ENCODE measurements at places on chromosomes 4 and X. TPM values are rescaled to one million over a fixed set of nuclear protein-coding genes. Genes with fewer than 3 reads are reported as not detected.
A peak's percentile ranks its signal among the peaks of the same experiment; 100 is the strongest.

DNA sequence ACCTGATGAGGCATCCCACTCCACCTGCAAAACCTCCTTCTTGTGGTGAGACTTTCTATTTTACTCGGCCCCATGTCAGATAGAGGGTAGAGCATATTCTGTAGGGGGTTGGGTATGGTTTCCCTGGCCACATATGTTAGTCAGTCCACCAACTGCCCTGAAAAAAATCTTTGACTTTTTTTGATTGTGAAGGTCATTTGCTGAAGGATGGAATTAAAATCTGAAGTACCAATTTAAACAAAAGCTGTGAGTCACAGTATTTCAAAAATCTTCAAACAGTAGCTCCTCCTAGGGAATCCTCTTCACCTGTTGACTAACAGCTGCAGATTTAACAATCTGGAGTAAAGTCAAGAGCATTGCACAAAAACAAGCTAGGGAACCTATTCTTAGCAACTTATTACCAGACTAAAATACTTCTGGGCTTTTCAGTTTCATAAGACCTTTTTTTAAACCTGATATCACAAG lies 8.0 kb upstream of the CCDC110 start:
- no peak for DNase-seq

GRCh38 chr4:100495074-100495473 lies 22.7 kb downstream of the EMCN start:
- DNase-seq, result no peak

DNA sequence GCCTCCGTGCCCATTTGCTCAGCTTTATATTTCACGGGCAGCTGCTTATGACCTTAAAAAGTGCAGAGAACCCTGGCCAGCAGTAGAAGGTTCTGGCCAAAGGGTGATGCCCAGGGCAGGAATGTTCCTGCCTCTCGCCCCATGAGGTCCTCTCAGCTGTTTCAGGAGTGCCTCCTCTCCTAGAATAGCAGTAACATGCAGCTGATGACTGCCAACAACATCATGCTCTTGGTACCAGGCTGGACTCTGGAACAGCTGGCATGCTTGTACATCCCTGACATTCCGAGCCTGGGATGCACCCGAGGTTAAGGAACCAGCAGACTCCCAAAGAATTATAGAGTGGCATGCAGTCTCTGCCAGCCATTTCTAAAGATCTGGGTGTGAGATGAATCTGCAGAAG lies 11.7 kb upstream of the TENM3 start:
- DNase-seq, result no peak

DNA sequence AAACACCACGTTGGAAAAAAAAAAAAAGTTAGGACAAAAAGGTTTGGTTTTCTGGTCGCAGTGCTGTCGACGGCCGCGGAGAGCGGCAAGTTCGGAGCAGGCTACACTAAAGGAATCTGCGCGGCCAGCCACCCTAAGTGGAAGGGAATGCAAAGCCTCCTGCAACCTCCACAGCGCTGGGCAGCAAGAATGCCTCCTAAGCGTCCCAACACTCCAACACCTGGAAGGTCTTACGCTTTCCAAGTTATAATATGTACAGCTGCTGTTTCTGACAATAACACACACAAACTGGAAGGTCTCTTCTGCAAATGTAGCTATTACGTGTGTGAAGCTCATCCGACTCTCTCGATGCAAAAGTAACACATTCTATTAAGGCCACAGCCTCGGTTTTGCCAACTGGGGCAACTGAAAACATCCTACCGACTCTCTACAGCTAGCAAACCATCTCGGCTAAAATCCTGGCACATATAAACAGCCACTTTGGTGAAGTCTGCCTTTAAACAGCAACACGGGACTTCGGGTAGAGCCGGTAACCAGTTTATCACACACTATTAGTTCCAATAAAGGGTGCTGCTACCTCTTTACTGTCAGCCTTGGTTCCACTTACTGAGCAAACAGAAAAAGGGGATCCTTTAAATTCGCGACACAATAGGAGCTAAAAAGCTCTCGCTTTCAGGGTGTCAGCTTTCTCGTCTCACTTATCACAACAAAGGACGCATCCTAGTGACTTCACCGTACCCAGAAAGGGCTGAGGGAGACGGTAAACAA lies 895 bp downstream of the SMIM14 start:
- DNase-seq, result peak; percentile 72

GRCh38 chr4:39134683-39135306 lies 47.5 kb upstream of the WDR19 start:
- no peak for DNase-seq

DNA sequence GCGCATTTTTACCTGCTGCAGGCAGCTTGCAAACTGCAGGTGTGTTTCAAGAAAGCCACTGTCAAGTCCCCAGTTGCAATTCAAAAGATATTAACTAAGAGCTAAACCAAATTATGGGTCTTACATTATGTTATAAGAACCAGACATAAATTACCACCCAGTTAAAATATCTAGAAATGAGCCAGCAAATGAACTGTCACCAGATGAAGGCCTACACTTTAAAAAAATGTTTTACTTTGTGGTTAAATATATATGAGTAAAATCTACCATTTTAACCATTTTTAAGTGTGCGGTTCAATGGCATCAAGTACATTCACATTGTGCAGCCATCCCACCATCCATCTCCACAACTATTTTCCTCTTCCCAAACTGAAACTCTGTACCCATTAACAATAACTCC lies 32.0 kb upstream of the TMEM131L start:
- DNase-seq, result no peak

GRCh38 chr4:182973511-182973911 lies 56.3 kb upstream of the DCTD start:
- no peak for DNase-seq

DNA sequence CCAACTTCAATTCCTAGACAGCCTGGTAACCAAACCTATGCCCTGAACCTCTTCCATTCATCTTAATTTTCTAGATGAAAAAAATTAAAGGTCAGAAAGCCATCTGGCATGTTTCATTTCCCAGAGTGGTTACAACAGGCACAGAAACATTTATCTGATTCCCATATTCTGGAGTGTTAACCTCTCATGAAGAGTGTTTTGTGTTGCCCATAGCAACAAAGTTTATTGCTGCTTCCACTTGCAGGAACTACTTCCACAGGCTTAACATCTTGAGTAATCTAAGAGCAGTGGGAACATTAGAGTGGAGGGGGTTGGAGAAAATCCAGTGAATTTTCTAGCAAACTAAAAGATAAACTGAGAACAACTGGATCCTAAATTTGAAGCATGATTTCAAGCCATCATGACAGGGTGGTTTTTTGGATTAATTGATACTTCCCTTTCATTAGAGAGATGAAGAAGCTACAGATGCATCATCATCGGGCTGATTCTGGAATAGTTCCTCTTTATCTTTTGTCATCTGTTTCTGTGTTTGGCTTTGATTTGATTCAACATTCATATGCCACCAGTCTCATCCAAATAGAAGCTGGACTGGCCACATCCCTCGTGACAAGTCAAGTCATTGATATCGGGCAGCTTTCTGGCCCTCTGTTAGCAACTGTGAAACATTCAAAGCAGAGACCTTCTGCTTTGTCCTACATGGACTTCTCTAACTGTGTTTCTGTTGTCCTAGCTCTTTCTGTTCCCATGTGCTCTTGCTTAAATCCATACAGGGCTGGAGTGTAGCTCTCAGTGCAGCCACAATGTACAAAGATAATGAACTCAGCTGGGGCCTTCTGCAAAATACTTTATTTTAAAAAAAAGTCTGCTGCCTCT lies 167.3 kb downstream of the MID1IP1 start:
- DNase-seq, result no peak

DNA sequence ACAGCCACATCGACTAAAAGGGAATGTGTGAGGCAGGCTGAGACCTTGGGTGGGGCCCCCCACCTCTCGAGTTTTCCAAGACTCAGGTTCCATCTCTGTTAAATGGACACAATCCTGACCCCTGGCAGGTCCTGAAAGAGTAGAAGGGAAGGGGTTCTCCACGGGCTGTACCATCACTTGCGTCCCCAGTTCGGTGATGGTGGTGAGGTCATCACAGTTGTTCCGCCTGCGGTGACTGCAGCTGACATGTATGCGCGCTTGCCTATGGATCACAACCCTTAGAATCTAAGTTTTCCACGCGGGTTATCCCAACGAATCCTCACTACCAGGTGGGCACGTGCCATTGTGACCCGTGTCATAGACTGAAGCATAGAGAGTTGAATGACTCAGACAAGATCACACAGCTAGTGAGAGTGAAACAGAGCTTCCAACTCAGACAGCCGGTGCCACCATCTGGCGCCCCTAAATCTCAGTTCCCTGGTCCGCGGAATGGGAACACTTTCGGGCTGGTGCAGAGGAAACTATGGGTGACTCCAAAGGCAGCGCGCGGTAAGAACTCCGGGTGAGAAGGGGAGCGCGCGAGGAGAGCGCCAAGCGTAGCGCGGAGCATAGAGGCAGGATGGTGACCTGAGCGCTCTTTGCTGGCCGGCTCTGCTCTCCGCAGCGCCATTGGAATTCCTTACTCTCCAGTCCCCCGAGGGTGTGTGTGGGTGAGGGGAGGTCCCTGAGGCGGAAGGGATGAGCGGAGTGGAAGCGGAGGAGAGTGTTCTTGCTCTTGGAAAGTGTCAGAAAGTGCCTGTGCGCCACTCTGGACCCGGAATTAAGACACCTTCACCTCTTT lies 10.5 kb downstream of the MSX1 start:
- DNase-seq, result peak; percentile 69

DNA sequence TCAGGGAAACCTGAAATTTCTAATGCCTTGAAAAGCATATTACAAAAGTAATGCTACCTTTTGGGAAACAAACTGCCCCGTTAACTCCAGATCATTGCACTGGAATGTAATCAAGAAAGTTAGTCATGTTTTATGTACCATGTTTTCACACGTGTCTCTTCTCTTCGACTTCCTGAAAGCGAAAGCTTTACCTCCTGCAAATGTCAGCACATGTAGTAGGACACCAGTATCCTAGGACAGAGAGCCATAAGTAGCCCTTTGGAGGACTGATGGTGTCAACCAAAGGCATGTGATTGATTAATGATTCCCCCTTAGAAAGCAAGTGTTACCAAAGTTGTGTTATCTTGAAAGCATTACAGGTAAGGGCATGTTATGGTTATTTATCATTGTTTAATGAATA lies 8.8 kb upstream of the MND1 start:
- DNase-seq, result no peak

DNA sequence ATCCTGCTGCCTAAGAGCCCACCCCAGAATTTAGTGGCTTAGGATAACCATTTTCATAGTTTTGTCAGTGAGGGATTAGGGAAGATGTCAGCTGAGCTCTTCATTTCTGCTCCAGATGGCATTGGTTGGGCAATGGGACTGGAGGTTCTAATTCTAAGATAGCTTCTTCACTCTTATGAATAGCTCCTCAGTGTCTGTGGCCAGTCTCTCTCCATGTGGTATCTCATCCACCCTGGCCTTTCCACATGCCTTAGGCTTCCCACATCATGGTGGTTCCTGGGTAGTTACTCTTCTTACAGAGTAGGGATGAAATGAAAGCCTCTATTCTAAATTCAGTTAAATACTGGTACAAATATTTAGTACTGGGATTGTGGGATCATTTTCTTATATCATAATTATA lies 31.3 kb downstream of the REPS2 start:
- no peak for DNase-seq

DNA sequence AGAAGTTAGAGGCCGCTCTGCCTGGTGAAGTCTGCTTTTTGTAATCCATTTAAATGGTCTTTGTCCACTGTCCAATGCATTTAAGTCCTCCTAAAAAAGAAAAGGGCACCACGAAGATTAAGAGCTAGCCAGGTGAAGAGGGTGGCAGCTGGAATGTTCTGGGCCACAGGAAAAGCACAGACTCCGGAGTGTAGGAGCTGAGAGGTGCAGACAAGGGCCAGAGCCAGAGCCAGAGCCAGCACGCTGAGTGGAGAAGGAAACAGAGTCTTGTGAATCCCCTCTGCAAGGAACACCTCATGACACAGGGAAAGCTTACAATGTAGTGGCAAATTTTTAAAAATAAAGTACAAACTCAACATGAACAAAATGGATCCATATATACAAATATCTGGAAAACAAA lies 83.6 kb downstream of the TSPAN5 start:
- DNase-seq, result no peak

- DNase-seq, result peak; percentile 43
These were observed 14.0 kb downstream of the DSPP start for GRCh38 chr4:87622303-87622702.

- no peak for DNase-seq
These were observed 163.1 kb downstream of the EVC2 start for GRCh38 chr4:5545271-5545670.

HDX gene
- 5.5 TPM for total RNA-seq

RTL3 gene
- not detected for total RNA-seq

GAGE2A gene
- 0.83 TPM for total RNA-seq

MAGEA8 gene
- not detected for total RNA-seq

RNF212 gene
- total RNA-seq, result 2.7 TPM

RADX gene
- 3.0 TPM for total RNA-seq
